Dermis blood vessel endothelial cell (primary cell): ENCODE measurements at places on chromosomes 16 and 17. TPM values are rescaled to one million over a fixed set of nuclear protein-coding genes. Genes with fewer than 3 reads are reported as not detected.

The ACBD4 gene
- total RNA-seq: 4.5 and 4.9 TPM in 2 replicates

DNA sequence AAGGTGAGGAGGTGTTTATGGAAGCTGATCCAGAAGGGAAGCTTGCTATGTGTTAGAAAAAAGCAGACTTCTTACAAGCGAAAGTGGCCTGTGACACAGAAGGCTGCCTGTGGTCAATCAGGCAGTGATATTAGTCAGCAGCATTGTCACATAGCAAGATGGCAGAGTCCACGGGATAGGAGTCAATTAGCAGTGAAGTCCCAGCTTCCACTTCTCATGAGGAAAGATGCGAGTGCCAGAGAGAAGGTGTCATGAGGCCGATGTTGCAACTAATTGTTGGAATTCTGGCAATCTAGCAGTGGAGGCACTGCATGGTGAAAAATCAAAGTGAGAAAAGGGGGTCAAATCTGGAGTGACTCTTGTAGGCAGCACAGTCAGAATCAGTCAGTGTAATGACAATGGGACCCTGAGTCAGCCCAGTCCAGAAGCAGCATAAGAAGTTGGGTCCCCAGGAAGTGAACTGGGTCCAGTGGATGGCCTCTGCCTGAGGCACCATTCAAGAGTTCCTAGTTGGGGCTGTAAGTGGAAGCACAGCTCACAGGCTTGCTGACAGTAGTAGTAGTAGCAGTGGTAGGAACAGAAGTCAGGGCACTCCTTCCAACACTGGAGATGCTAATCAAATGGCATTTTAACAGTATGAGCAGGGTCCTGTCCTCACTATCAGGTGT lies 85.1 kb downstream of the TNFRSF13B start:
- DNase-seq: no peak

The KCNH6 gene
- total RNA-seq: 0.05 TPM in 1 of 2 replicates, not detected in the other

- DNase-seq: no peak
These were observed 3.5 kb upstream of the TANGO6 start for GRCh38 chr16:68839831-68840230.

DNA sequence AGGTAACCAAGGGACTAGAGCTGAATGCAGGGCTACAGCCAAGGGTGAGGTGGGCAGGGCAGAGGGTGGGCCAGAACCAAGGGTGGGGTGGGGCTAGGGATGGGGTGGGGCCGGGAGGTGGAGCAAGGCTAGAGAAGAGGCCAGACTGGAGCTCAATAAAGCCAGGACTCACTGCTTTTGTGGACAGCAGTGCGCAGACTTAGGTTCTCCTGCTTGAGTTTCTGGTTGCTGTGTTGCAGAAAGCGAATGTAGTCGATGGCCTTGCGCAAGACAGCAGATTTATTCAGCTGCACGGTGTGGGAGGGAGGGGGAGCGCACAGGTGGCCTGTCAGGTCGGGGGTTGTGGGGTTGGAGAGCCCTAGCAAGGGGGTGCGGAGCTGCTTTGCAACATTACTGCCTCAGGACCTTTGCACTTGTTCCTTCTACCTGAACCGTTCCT lies 18.7 kb downstream of the SREBF1 start:
- DNase-seq: no peak

- no peak for DNase-seq
These were observed 66.4 kb downstream of the MYH10 start for GRCh38 chr17:8563981-8564602.

The SPATA20 gene
- 36.8 and 43.6 TPM in 2 replicates for total RNA-seq

- no peak for DNase-seq
These were observed 12.8 kb downstream of the CDH16 start for GRCh38 chr16:66905633-66906539.

The LRRC36 gene
- not detected in 2 replicates for total RNA-seq

DNA sequence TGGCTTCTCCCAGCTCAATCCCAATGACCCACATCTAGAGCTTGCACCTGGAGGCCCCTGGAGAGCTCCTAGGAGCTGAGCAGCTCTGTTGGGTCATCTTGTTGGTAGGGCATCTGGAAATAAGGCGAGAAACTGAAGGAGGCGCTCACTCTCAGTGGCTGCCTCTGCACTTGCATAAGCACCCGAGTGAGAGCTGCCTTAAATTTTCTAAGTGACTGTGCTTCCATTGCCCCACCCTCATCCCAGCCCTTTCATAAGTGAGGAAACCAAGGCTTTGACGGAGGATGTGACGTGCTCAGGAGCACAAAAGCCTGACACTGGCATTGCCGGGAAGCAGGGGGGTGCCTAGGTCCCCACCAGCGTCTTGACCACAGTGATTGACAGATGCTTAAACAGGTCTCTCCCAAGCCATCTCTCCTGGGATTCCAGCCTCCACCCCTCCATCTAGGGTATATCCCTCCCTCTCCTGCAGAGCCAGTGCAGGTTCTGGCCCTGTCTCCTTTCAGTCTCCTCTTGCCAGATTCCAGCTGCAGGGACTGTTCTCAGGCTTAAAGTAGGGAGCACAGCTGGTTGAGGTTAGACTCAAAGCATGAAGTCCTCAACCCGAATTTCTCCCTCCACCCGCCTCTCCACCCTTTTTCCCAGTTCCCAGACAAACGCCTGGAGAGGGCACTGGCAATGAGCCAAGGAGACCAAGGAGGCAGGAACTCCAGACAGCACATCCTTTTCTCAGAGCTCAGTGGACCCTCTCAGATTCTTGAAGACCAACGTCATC lies 113.7 kb downstream of the IRX5 start:
- no peak for DNase-seq
